ENCODE measurements at places on chromosomes 7 and 10.

DNA sequence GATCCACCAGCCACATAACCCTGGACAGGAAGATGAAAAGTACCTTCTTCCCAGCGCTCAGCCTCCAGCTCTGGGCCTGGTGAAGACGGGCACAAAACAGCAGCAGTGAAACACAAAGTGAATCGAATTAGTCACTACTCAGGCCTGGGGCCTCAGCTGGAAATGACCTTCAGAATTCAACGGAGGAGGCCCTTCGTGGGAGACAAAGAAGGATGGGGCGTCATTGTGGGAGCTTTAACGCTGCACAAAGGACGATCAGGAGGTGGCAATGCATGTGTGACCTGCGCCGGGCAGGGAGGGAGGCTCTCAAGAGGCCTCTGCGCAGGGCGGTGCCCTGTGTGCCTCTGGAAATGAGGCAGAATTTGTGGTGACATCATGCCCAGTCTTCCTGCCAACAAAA is 161.9 kb downstream of the DNAJB6 start:
- no peak for DNase-seq

GRCh38 chr7:18402488-18403183 is 92.9 kb upstream of the HDAC9 start:
- no peak for DNase-seq

DNA sequence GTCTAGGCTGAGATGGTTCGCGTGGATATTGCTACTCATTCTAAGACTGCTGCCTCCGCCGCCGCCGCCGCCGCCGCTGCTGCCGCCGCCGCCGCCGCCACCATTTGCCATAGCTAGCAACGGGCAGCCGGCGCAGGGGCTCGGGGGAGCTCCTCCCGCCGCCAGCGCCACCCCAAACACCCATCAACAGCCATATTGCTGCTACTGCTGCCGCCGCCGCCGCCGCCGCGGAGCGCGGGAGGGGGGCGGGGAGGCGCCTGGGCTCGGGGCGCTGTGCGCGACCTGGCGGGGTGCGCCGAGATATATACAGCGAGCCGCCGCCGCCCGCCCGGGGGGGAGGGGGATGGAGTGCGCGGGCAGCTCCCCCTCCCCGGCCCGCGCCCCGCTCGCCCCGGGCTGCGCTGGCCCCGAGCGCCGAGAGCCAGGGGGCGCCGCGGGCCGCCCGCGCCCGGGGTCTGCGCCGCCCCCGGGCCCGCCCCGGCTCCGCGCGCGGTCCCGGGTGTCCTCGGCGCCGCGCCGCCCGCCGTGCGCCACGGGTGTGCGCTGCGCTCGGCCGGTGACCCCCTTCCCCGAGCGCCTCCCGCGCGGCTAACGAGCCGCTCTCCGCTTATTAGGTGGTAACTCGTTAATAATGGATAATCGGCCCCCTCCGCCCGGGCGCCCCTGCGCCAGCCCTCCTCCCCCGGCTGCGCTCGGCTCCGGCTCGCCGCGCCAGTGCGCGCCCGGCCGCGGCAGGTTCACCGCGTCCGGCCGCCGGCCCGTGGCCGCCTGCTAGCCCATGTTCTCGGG is at the start of gene KCNMA1:
Gene KCNMA1, minus strand, starts transcription at position 277 of the 789 bp plus-strand sequence.
- DNase-seq: peak; percentile 23

DNA sequence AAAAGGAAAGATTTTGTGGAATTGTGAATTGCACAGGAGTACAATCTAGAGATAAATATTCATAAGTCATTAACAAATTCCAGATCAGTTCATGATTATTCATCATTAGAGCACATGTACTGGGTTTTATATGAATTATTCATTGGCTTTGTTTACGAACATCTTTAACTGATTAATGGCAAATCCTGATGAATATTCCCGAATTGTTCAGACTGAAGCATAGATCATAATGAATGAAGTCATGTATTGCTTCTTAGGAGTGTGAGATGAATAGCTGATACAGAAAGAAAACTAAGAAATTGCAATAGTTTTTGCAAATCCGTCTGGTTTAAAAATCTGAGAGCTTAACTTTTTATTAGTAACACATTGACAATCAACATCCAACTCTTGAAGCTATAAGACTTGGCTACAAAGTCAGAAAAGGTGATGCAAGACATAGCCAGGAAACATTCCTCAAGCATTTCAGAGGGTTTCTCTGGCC is 183.6 kb upstream of the DGKB start:
- no peak for DNase-seq

GRCh38 chr10:80530251-80530650 is 7.5 kb upstream of the SH2D4B start:
- no peak for DNase-seq

- no peak for DNase-seq
Observed at GRCh38 chr10:33134011-33134751, 176.2 kb upstream of the ITGB1 start.

DNA sequence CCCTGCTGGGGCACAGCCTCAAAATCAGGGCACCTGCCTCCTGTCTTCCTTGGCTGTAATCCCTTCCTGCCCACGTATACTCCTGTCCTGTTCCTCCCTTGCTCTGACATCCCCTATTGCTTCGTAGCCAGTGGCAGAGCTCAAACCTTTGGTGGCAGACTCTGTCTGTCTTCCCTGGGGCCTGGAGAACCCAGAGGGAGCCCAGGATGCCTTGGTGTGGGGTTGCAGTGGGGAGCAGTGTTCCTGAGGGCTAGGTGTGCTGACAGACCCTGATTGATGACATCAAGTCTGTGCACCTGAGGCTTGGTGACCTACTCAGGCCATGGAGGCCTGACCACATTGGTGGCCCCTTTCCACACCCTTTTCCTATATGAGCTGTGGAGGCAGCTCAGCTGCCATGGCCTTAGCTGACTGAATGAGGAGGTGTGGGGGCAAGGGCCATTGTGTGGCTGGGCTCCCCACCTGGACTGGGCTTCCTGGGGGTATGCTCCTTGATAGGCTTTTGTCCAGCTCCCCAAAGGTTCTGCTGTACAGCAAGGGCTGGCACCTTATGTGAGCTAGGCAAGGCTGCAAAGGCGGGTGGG is 5.4 kb upstream of the GCK start:
- no peak for DNase-seq

GRCh38 chr10:51214207-51215196 is 140.2 kb downstream of the PRKG1 start:
- DNase-seq: no peak

DNA sequence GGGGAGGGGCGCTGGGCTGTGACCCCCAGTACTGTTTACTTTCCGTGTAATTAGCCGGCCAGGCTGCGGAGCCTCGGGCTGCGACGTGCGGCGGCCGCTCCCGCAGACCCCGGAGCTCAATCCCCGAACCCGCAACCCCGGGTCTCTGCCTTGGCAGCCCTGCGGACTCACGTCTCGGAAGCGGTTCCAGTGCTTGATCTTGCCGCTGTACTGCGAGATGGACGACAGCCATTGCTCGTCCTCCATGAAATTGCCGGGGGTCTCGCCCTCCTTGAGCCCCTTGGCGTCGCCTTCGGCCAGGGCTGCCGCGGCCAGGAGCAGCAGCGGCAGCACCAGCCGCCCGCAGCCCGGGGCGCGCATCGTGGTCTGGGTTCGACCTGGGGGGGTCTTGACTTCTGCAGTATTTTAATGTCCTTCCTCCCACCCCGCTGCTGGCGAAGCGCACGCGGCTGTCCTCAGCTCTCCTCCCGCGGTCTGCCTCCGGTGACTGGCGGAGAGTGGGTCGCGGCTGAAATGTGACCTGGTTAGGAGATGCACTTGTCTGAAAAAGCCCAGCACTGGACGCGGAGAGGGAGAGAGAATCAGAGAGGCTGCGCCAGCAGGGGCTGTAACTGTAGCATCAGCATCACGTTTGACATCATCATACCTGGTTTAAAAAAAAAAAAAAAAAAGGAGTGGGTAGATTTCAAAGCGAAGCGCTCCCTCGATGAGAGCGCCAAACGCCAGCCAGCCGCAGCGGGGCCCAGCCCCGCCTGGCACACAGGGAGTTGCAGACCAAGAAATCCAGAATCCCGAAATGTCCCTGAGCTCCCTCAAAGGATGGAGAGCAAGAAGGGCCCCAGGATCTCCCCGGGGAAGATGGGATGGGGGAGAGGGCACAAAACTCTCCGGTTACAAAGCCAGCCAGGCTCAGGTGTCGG is at the start of gene SPOCK2:
Gene SPOCK2, minus strand, starts transcription at position 583 of the 920 bp plus-strand sequence. Its CDS starts 223 bp downstream, at position 360.
- no peak for DNase-seq

DNA sequence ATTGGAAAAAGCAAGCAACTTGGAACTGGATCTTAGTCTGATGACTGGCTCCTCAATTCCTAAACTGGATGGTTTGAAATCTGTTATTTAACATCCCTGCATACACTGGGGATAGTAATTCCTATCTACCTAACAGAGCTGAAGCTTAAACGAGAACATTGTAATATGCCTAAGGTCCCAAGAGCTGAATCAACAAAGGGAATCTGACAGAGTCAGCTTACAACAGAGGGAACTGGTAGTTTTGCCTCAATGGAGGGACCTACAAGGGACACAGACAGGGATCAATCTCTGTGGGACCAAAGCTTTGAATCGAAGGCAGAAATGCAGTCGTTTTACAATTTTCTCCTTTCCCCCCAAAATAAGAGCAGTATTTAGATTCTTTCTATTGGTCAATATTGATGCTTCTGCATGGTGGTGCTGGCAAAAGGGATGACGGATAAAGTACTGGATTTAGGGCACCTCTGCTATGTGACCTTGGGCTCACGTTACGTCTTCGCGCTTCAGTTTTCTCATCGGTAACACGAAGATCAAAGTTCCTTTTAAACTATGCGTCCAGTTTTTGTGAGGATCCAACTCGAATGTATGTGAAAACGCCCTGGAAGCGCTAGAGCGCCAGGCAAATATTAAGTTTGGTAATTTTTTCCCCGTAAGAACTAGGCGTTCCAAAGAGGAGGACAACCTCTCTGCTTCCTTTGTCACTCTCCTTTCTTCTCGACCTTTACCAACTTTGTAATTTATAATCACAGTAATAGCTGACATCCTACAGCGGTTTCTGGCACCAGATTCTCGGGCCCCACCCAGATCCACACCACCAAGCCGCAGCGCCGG is 1.1 kb downstream of the ACTR1A start:
- no peak for DNase-seq

- DNase-seq: no peak
Observed at GRCh38 chr7:33685503-33685902, 219.8 kb upstream of the BMPER start.

GRCh38 chr7:103466814-103467213 is 20.8 kb upstream of the SLC26A5 start:
- DNase-seq: no peak

- DNase-seq: no peak
Observed at GRCh38 chr7:135825406-135825805, 76.8 kb upstream of the FAM180A start.

- no peak for DNase-seq
Observed at GRCh38 chr7:41975849-41976248, 261.2 kb downstream of the GLI3 start.

DNA sequence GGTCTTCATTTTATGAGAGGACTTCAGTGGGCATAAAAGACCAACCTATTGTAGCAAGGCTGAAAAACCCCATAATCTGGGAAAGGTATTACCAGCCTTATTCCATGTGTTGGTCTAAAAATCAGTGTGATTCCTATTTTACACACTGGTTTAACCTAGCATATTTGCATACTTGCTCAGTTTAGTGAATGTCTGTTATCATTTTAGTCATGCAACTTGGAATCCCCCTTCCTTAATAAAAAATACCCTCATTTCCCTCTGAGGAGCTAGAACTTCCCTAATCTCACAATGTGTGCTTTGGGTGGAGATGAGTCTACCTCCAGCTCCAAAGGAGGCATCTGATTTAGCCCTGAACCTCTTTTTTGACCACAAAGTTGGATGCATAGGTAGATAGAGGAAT is 312.8 kb upstream of the SORCS1 start:
- no peak for DNase-seq

- DNase-seq: no peak
Observed at GRCh38 chr10:113019096-113019495, 69.0 kb downstream of the TCF7L2 start.

DNA sequence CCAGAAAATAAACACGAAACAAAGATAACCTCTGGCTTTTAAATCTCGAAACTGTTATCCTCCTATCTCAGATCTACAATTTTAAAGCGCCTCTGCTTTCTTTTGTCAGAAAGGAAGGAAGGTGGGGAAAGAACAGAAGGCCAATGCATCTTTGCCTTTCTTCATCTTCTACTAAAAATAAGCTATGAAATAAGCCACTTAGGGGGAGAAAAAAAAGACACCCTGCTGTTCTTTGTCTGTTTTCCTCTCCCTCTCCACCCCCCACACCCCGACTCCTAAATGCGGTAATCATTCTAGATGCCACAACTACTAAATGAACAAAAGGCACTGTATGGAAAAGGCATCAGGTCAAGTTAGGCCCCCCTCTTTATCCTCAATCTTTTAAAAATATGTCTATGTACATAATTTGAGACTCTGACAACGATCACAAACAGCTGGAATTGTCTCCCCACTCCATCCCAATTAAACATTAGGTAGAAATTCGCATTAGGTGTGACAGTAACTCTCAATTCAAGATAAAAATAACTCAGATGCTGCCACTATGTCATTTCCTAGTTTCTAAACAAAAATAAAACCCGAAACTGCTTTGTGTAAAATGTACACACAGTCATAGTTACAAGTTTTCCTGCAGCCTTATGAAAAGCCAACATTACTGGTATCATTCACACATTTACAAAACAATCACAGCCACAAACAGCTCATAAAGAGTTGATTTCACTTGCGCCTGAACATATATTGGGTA is 2.4 kb downstream of the UBE2H start:
- DNase-seq: no peak

DNA sequence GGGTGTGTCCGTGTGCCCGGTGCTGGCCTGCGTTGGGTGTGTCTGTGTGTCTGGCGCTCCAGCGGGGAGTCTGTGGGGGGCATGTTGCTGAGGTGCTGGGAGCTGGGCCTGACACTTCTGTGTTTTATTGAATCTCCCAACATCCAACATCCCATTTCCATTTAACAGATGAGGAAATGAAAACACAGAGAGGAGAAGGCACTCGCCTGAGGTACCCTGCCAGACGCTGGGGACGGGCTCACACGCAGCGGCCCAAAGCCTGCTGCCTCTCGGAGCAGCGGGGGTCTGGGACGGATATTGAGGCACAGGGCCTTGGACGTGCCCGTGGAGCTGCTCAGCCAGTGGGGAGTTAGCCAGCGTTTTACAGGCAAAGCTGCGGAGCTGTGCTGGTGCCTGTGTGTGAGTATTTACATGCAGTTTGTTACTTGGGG is 133.9 kb downstream of the DNAJB6 start:
- no peak for DNase-seq

- DNase-seq: no peak
Observed at GRCh38 chr7:41163991-41164390, 538.9 kb downstream of the INHBA start.

GRCh38 chr7:17118412-17118811 is 180.0 kb upstream of the AHR start:
- no peak for DNase-seq

DNA sequence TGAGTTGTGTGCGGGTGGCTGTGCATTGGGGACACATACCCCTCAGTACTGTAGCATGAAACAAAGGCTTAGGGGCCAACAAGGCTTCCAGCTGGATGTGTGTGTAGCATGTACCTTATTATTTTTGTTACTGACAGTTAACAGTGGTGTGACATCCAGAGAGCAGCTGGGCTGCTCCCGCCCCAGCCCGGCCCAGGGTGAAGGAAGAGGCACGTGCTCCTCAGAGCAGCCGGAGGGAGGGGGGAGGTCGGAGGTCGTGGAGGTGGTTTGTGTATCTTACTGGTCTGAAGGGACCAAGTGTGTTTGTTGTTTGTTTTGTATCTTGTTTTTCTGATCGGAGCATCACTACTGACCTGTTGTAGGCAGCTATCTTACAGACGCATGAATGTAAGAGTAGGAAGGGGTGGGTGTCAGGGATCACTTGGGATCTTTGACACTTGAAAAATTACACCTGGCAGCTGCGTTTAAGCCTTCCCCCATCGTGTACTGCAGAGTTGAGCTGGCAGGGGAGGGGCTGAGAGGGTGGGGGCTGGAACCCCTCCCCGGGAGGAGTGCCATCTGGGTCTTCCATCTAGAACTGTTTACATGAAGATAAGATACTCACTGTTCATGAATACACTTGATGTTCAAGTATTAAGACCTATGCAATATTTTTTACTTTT is 1.8 kb downstream of the DDIT4 start:
- DNase-seq: no peak

All from HEK293T (cell line).